ENCODE measurements at places on chromosomes 5 and 9.

DNA sequence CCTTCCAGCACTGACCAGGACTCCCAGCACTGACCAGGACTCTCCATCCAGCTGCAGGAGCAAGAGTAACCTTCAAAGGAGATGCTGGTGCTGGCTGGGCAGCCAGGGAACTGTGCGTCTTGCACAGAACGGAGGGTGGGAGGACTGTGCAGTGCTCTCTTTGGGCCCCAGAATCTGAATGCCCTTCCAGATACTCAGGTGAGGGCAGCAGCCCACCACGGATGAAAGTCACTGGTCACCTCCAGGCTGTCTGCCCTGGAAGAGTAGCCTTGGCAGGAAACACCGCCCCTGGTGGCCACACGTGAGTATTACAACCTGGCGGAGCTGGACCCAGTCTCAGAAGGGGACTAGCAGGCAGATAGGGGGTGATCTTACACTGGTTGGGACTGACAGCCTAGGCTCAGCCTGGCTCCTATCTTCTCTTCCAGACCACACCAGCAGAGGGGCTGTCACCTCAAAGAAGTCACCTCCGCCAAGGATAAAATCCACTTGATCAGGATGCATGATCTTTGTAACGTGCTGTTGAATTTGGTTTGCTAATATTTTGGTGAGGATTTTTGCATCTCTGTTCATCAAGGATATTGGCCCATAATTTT is 4.8 kb upstream of the SARDH start:
- peak; percentile 60 for DNase-seq

DNA sequence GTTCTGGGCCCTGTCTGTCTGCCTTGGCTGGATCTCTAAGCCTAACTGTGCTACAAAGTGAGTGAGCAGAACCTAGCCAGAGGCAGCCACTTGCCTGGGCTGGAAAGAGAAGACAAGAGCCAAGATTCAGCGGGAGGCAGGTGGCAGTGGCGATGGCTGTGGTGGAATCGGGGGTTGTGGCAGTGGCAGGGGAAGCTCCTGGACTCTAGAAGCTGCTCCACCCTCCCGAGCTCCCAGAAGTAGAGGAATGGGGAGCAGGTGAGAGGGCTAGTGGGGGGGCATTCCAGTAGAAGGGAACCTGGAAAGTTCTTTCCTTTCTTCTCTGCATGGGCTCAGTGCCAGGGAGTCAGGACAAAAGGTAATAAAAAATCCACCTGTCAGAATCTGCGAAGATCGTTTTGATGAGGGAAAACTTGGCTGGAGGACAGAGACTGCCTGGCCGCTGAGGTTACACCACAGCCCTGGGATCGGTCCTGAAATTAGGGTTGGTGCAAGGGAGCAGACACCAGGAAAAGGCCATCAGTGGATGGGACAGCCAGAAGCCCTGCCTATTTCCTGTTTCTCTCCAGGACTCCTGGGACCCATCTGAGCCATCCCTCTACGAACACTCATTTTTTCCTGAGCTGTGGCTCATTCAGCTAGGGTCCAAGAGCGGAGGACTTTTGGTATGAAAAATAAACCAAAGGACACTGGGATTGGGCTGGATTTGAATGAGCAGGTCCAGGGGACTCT is 1.6 kb downstream of the CRAT start:
- no peak for DNase-seq

DNA sequence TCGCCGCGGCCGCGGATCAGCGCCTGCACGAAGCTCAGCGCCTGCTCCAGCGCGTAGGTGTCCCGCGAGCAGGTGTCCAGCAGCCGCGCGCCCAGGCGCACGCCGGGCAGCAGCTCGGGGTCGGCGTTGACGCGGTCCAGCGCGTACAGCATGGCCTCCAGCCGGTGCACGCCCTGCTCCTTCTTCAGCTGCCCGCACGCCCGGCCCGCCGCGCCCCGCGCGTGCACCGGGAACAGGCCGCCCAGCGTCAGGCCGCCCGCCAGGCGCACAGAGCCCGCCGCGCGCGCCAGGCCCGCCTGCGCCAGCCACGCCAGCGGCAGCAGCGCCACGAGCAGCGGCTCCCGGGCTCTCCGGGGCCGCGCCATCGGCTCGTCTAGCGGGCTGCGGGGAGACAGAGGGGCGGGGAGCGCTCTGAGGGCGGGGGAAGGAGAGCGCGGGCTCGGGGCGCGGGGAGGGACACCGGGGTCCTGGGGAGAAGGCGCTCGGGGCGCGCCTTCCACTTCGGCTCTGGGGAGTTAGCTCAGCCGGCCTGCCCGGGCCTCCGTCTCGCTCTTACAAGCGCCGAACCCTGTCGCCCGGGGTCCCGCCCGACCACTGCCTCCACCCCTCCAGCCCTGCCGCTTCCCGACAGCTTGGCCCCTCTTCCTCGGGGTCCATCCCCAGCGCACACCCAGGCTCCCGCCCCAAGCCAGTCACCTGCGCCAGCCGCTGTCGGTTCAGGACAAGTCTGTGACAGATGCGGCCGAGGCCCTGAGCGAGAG is at the start of gene GRM6:
GRM6 (minus strand) TSS at position 741 of the 761 bp plus-strand sequence; CDS start at position 365, 376 bp downstream.
- DNase-seq = peak; percentile 52

DNA sequence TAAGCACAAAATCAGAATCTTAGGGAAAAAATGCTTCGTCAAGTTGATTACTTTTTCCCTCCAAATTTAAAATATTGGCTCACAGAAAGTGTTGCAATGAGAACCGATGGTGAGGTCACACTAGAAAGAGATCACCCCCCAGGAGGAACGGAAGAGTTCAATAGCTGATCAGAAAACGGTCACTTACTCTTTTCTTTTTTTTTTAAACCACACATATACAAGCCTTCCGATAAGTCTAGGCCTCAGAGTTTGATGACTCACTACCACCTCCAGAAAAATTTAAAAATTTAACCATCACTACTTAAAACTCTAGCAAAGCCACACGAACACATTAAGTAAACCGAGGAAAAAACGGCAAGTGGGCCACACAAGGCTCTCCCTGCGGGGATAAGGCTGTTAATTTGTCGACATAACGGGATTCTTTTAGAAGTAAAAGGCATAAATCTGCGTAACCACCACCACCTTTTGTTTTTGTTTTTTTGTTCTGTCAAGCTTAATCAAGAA is 1.2 kb downstream of the SURF4 start:
- DNase-seq = no peak

GRCh38 chr9:88544245-88544644 is 9.3 kb downstream of the NXNL2 start:
- no peak for DNase-seq

DNA sequence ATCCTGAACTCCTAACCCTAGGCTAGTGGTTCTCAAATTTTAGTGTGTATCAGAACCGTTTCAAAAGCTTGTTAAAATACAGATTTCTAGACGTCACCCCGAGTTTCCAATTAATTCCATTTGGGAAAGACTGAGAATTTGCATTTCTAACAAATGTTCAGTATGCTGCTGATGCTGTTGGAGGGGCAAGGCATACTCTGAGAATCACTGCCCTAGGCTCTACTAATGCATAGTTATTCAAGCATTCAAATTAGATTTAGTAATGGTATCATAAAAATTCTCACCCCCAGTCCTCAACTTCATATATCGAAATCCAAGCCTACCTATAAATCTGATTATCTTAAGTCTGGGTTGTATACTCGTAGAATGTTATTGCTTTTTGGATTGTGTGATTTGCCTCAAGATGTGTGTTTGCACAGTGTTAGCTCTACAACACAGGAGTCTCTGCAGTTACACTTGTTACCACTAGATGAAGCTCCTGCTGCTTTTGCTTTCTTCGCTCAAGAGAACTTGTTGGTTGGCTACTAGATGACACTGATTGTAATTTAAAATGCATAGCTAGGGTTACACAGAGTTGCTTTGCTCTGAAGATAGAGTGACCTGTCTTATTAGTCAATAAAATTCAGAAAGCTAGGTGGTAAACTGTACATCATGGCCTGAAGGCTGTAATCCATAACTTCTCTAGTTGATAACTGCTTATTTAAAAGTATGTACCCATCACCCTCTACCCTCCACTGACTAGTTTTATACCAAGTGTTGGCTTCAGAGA is 7.5 kb upstream of the ERAP2 start:
- DNase-seq = peak; percentile 20

DNA sequence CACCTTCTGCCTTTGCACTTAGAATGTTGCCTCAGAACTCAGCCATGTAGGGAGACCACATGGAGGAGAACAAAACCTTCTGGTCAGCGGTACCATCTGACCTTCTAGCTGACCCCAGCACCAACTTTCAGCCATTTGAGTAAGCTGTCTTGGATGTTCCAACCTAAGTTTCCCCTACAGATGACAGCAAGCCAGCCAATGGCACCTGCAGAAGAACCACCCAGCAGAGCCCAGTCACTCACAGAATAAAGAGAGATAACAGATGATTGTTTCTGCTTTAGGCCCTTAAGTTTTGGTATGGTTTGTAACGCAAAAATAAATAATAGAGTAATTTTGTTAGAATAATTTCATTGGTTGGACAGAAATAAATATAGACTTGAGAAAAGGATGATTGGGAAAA is 10.4 kb downstream of the DNAH5 start:
- DNase-seq = no peak

- no peak for DNase-seq
These were observed 40.9 kb downstream of the PHF2 start for GRCh38 chr9:93617273-93617672.

DNA sequence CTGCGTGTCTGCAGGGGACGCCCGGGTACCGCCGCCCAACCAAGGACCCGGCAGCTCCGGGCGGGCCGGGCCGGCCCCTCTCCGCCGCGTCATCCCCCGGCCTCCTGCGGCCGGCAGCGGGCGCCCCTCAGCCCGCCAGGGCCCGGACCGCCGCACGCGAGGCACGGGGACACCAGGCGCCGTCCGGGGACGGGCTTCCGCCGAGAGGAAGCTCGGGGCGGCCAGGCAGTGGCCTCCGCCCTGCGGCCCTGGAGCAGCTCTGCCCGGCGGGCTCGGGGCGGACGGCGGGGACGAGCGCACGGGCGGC is 373 bp downstream of the FBXW5 start:
- peak; percentile 80 for DNase-seq

DNA sequence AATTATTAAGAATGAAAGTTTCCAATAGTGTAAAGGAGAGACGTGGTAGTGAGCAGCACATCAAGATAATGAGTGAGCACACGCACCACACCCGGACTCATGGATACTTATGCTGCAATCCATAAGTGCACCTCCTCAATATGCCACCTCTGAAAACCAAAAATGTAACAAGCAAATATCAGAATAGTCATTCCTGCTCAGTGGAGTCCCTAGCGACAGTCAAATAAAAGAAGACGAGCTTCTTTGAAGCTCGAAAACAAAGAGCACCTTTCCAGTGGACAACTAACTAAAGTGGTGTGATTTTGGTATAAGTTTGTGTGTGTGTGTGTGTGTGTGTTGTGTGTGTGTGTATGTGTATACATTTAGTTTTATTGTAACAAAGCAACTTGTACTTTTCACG is 241.3 kb downstream of the DEPDC1B start:
- no peak for DNase-seq

DNA sequence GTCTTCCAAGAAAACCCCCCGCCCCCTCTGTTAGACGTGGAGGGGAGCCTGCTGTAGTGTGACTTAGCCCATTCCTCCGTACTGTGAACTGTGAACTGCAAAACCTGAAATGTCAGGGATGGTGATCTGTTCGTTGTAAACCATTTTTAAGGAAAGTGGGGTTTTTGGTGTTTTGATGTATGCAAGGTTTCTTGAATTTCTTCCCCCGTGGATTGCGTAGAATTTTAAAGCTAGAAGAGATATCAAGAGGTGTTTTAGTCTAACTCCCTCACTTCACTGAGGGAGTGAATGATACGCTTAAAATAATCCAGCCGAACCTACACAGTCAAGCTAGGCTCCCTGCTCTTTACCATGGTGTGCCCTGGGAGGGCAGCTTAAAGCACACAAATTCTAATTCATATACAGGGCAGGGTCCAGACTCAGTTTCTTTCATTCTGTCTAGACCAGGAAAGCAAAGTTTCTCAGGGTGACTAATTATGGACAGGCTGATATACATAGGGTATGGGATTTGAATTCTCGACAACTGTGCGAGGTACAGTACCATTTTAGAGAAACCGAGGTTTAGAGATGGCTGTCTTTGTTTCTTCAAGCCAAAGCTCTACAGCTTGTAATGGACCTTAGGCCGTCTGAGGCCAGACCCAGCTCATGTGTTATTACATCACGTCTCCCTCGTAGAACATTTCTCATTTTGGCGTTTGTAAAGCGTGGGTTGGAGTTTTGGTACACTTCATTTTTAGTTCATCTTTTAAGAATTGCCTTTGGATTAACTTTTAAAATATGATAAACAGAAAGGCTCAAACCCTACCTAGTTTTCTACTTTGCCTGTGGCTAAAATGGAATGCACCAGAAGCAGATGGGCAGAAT is 2.7 kb downstream of the PTGER4 start:
- DNase-seq = peak; percentile 28
